Prostate gland (tissue), 2 donors: ENCODE measurements at places on chromosomes 1 and 21.
A peak's percentile ranks its signal among the peaks of the same experiment; 100 is the strongest.

- no peak for DNase-seq
Measured at GRCh38 chr21:28207436-28208173, 785.1 kb downstream of the LTN1 start.

DNA sequence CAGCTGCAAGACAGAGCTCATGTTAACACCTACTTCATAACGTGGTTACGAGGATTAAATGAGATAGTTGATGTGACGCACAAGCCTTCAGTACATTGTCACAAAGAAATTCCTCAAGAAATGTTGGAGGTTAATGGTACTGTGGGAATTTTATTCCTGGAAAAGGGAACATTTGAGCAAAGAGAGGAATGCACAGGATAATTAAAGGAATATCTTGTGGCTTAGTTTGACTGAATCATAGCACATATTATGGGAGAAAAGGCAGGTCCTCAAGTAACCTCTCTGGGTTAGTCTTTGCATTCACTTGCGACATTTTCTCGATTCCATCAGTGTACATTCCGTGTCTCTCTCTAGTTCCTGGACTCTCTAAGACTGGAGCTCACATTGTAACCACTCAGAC is 300.2 kb upstream of the DUSP10 start:
- no peak for DNase-seq

GRCh38 chr1:92168657-92169056 is 49.1 kb upstream of the C1orf146 start:
- DNase-seq, result no peak

DNA sequence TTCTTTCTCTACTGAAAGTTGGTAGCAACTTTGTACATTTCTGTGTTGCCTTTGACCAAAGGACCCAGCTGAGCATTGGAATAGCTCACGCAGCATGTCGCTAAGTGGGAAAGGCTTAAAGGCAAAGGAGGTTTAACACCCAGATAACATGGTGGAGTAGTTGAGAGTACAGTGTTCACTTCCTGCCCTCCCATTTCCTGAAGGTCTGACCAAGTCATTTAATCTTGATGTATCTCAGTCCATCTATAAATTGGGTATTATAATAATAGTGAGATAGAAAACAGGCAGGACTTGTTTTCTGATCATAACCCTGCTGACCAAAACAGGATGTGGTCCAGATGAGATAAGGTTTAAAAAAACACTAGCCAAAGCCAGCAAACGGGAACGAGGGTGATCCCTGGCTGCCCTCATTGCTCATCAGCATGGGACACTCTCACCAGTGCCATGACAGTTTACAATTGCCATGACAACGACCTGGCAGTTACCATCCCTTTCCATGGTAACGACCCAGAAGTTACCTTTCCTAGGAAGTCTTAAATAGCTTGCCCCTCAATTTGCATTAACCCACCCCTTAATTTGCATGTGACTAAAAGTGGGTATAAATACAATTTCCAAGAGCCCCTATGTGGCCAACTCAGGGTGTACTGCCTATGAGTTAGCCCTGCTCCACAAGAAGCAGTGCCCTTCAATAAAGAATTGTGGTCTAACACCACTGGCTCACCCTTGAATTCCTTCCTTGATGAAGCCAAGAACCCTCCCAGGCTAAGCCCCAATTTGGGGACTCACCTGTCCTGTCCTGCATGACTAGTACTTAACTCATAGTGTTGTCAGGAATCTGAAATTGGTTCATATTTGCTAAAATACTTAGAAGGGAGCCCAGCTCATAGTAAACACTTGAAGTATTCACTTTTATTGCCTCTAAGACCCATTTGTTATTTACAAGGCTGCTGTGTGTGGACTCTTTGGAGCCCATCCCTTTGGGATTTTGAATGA is 28.4 kb upstream of the FHAD1 start:
- no peak for DNase-seq

GRCh38 chr1:180527101-180527669 is 24.8 kb upstream of the ACBD6 start:
- DNase-seq, result no peak

DNA sequence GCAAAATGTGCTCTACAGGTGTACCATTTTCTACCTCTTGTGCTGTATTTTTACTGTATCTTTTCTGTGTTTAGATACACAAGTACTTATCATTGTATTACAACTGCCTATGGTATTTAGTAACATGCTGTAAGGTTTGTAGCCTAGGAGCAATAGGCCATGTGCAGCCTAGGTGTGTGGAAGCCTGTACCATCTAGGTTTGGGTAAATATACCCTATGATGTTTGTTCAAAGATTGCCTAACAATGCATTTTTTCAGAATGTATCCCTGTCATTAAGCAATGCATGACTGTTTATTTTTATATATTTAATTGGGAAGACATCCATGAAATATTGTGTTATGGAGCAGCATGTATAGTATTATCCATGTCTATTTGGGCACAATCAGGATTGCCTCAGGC is 11.0 kb downstream of the ETV3L start:
- DNase-seq, result no peak

DNA sequence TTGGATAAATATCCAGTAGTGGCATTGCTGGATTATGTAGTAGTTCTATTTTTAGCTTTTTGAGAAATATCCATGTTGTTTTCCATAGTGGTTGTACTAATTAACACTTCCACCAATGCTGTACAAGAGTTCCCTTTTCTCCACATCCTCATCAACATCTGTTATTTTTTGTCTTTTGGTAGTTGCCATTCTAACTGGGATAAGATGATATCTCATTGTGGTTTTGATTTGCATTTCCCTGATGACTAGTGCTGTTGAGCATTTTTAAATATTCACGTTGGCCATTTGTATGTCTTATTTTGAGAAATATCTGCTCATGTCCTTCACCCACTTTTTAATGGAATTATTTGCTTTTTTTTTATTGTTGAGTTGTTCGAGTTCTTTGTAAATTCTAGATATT is 183.9 kb downstream of the PTPRU start:
- no peak for DNase-seq

DNA sequence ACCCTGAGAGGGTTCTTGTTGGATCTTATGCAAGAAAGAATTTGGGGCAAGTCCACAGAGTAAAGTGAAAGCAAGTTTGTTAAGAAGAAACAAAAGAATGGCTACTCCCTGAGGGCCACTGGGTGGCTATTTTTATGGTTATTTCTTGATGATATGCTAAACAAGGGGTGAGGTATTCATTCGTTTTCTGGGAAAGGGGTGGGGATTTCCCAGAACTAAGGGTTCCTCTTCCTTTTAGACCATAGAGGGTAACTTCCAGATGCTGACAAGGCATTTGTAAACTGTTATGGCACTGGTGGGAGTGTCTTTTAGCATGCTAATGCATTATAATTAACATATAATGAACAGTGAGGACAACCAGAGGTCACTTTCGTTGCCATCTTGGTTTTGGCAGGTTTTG is 18.2 kb upstream of the IFI6 start:
- DNase-seq, result no peak

DNA sequence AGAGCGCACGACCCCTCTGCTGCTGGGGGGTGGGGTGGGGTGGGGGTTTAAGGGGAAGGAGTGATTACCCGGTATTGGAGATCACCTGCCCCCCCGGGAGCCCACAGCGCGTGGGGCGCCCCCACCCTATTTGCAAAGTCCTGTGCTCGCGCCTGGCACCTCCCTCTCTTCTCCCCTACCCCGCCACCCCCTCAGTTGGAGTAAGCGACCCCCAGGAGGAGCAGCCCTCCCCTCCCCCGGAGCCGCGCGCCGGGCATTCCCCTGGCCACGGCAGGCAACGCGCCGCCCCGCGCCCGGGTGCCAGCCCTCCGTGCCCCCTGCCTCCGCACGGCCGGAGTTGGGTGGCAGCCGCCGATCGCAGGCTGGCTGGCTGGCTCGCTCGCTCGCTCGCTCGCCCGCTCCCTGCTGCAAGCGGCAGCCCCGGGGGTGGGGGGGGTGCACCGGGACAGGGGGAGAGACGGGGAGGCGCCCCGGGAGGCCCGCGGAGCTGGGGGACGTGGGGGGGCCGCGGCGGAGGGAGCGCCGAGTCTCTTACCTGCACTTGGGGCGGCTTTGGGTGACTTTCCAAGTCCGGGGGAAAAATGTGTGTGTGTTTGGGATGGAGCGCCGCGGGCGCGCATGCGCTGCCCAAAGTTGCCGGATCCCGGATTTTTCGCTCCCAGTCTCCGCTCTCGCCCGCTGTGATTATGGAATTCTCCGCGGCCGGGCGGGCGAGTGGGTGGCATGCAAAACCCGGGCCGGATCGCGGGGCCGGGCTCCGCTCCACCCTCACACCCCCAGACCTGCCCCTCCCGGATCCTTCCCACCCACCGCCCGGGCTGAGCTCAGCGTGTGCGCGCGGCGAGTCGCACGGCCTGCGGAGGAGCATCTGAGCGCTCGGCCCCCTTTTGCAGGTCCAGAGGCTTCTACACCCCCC is at the start of gene CASZ1:
Gene CASZ1, minus strand, starts transcription at position 618 of the 916 bp plus-strand sequence. CDS start 102,757 bp downstream, outside the sequence.
- DNase-seq, result peak; percentile 89

DNA sequence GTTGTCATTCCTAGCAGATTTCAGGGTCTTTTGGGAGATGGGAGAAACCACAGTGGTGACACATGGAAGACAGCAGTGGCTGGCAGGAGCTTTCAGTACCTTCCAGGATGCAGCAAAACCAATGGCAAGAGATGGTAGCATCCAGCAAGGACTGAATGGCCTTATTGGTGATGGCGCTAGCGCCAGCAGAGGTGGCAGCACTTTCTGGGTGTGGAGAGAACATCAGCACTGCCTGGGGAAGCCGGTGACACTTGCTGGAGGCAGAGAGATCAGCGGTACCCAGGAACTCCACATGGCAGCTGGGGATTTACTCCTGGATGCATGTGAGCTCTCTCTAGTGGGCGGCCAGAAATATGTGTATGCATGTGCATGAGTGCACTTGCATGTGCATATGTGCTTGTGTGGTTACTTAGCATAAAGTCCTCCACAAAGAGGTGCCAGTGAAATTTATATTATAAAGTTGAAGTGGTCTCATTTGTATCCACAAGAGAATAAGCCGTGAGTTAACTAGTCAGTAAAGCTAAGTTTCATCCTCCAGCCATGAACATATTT is 364.7 kb downstream of the LMX1A start:
- no peak for DNase-seq

GRCh38 chr1:154878371-154879037 is 8.4 kb upstream of the KCNN3 start:
- peak; percentile 73 for DNase-seq

GRCh38 chr1:152964536-152964935 is 5.9 kb upstream of the SPRR4 start:
- DNase-seq, result no peak

GRCh38 chr1:157734321-157734720 is 33.8 kb upstream of the FCRL3 start:
- DNase-seq, result no peak

GRCh38 chr1:221439747-221440501 is 302.0 kb downstream of the DUSP10 start:
- no peak for DNase-seq

GRCh38 chr1:70499695-70500094 is 88.6 kb downstream of the CTH start:
- DNase-seq, result no peak

DNA sequence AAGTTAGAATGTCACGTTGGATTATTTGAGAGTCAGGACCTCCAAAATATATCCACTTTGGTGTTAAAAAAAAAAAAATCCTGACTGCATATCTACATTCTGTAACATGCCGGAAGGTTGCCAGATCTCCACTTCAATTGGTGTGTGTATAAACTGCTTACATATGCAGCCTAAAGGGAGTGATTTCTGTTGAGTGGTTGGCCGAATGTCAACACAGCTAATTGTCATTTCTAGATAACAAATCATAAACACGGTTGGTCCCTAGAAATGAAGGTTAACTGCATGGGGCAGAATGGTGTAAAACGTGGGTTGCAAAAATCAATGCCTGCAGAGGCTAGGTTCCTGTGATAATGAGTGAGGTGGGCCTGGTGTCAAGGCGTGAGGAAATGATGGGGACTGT is 15.0 kb upstream of the ROR1 start:
- no peak for DNase-seq

- no peak for DNase-seq
Measured at GRCh38 chr1:96366516-96366915, 355.1 kb upstream of the PTBP2 start.

GRCh38 chr1:61191433-61191720 is 109.0 kb downstream of the NFIA start:
- DNase-seq, result no peak

DNA sequence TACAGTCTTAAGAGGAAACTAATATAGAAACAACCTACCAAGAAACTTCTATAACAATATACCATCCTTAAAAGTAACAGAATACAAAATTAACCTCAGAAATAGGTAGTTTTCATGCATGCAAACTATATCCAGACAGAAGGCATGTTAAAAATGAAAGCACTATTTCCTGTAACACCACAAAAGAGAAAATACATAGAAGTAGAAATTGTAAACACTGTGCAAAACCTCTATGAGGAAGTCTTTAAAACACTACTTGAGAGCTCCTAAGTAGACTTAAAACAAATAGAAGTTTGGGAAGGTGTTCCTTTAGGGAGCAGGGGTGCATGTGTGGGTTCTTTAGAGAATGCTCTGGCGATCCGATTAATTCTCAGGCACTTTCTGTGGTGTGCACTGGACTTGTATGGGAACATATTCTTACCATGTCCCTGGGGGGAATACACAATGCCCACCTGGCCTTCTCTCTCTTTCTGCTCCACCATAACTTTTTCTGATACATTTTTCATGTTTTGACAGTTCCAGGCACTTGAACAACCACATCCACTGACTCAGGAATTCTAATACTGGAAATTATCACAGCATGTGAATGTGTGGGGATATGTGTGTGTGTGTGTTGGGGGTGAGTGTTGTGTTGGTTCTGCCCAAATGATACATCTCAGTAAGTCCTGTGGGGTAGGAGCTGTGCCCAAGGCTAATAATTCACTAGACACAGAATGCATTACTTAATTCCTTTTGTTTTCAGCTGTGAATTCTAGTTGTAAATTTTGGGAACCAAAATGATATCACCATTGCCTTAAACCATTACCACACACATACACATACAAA is 866.3 kb upstream of the B3GALT2 start:
- DNase-seq, result no peak

DNA sequence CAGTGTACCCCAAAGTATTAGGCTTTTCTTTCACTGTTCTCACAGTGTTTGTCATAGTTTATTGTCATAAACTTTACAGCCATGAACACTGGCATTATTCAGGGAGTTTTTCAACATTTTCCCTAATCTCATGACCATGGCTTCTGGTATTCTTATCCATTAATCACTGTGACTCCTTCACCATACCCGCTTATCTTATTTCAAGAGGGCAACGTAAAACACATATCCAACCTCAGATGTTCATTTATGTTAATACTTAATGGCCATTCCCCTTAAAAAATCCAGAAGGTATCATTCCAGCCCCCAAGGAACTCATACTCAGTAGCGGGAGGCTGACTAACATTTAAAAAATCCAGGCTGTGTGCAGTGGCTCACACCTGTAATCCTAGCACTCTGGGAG is 78.5 kb upstream of the RGS4 start:
- DNase-seq, result no peak

GRCh38 chr1:113433184-113433583 is 42.9 kb downstream of the MAGI3 start:
- no peak for DNase-seq

DNA sequence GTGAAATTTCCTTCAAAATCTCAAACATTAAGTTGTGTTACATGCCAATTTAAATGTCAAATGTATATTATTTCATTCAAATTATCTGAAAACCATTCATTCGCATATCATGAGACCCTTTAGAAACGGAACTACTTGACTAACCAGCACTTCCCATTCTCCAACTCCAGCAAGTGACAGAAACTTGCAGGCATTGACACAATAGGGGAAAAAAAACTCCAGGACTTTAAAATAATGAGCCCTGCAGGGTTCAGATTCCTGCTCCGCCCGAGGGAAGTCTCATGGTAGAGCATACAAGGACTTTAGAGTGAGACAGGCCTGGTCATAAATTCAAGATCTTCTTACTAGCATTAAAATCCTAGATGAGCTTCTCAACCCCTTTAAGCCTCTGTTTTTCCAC is 138.9 kb downstream of the NR5A2 start:
- no peak for DNase-seq
